Skin of body (tissue), 3 donors: ENCODE measurements at places on chromosomes 13 and 19. TPM values are rescaled to one million over a fixed set of nuclear protein-coding genes. Genes with fewer than 3 reads are reported as not detected.
A peak's percentile ranks its signal among the peaks of the same experiment; 100 is the strongest.

SHISA2 gene
- 38.3 TPM for total RNA-seq

TBC1D17 gene
- 12.9 TPM for total RNA-seq

MCEMP1 gene
- 0.79 TPM for total RNA-seq

UBE2L5 gene
- total RNA-seq, result 0.99 TPM

KIR2DL4 gene
- not detected for total RNA-seq

GGACT gene
- total RNA-seq, result 5.1 TPM

TTC9B gene
- total RNA-seq, result not detected

HSD11B1L gene
- 2.4 TPM for total RNA-seq

CYP2S1 gene
- 2.5 TPM for total RNA-seq

CRB3 gene
- 9.8 TPM for total RNA-seq

DNA sequence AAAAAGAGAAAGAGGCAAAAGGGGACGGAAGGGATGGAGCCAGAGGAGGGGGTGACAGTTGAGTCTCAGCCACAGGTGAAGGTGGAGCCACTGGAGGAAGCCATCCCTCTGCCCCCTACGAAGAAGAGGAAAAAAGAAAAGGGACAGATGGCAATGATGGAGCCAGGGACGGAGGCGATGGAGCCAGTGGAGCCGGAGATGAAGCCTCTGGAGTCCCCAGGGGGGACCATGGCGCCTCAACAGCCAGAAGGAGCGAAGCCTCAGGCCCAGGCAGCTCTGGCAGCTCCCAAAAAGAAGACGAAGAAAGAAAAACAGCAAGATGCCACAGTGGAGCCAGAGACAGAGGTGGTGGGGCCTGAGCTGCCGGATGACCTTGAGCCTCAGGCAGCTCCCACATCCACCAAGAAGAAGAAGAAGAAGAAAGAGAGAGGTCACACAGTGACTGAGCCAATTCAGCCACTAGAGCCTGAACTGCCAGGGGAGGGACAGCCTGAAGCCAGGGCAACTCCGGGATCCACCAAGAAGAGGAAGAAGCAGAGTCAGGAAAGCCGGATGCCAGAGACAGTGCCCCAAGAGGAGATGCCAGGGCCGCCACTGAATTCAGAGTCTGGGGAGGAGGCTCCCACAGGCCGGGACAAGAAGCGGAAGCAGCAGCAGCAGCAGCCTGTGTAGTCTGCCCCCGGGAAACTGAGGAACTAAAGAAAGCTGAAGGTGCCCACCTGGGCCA lies 2.5 kb downstream of the POLR1G start:
- no peak for DNase-seq

DNA sequence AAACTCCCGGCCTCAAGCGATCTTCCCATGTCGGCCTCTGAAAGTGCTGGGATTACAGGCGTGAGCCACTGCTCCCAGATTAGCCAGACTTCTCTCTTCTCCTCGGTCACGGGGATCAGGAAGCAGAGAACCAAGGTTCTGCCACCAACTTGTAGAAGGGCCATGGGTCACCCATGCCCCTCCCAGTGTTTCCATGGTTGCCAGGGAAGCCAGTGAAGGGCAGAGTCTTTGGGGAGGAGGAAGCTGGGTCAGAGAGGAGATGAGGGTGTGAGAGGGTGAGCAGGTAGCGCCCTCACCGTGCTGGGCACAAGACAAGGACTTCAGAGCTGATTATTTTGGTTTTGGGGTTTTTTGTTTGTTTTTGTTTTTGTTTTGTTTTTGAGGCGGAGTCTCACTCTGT lies 77.1 kb downstream of the GNG7 start:
- DNase-seq, result no peak

GRCh38 chr19:42288881-42289555 lies 12.9 kb upstream of the PRR19 start:
- DNase-seq, result no peak

DNA sequence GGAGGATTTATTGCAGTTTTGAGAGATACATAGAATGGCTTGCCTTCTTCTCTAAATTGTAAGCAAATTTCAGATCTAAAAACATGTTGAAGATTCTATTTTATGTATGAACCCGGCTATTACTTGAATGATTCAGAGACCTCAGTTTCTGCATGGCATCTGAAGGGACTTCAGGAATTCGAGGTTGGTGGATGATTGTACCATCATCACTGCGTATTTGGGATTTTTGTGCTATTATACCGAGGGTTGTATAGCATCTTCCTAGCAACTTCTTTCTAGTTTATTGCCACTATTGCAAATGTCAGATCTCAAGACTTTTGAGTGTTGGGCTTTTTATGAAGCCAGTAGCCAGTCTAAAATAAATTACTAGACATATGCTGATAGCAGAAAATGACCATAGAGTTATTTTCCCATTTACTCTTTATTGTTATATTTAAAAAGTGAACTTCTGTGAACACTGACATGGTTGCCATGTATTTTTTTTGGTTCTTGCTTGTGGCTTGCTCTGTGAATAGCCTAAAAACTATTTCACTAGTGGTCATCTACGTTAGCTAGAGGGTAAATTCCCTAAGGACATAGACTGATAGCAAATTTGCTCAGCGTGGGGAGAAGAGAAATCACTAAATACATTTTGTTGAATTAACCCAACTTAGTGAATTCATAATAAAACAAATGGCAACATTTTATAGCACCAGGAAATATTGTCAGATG lies 70.6 kb upstream of the KLF12 start:
- DNase-seq, result no peak

DNA sequence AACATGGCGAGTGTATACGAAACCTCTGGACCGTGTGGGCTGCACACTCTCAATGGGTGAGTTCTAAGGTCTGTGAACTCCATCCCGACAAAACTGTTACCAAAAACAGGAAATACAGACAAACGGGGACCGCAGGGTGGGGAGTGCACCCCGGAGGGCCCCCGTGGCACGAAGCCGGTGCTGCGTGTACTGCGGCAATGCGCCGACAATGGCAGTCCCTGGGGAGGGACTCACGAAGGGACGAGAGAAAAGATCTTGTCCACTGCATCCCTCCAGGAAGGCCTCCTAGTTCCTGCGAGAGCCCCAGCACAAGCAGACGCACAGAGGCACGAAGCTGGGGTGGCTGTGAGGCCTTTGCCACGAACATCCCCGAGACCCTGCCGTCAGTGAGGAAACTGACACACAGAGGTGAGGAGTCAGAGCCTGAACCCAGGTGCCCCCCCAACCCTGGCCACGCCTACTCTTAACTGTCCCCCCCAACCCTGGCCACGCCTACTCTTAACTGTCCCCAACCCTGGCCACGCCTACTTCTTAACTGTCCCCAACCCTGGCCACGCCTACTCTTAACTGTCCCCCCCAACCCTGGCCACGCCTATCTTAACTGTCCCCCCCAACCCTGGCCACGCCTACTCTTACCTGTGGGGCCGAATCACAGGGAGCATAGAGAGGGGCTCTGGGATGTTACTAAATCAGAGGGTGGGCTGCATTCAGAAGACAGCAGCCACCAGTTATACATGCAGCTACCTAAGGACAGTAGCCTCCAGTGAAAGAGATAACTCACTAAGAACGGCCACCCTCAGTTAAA lies 4.2 kb downstream of the MED16 start:
- no peak for DNase-seq

GRCh38 chr13:46685006-46685730 lies 111.8 kb downstream of the ESD start:
- no peak for DNase-seq

DNA sequence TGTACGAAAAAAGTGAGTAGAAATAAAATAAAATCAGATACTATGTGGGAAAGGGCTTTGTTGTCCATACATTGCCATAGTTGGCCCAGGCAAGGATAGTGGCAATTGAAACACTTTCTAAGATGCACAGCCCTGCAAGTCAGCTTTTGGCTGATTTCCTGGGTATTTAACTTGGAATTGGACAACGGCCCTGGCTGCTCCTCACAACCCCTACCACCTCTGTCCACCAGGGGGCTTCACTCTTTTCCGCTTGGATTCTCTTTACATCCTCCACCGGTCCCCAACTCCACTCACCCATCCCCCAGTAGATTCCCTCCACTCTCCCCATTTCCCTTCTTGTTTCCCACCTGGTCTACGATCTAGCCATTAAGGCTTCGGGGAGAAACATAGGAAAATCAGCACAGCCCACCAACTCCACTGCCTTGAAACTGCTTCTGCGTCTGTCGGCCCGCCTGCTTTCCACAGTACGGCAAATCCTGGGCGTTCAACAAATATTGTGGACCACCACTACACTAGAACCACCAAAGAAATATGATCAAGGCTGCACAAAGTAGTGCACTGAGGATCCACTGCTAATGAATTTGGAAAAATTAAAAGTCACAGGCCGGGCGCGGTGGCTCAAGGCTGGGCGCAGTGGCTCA lies 48.6 kb upstream of the GTF3A start:
- peak; percentile 38 for DNase-seq

GRCh38 chr19:2623798-2624197 lies 78.7 kb downstream of the GNG7 start:
- no peak for DNase-seq

- no peak for DNase-seq
These were observed 9.9 kb downstream of the GPR183 start for GRCh38 chr13:99297331-99297730.

- no peak for DNase-seq
These were observed 61.0 kb downstream of the MZT1 start for GRCh38 chr13:72666391-72666790.

DNA sequence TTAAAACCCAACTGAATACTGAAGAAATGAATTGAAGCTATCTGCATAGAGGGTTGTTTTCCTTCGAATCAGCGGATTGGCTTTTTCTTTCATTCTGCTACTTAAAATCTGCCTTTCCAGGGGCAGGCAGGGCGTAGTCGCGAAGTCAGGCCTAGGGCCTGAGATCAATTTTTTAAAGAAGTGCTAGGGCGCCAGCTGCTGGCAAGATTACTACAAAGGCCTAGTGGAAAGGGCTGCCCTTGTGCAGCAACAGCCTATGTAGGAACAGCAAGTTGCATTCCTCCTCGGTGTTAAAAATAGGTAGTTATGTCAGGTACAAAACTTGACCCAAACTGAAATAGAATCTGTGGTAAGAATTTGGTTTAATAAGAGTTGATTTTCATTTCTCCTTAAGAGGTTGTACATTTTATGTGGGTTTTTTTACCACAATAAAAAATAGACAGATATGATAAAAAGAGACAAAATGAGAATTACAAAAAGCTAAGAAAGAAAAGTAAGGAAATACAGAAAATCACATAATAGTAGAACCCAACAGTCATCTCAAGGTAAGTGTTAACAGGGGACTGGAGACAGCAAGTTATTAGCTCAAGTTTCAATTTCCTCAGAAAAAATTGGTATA lies 9.5 kb upstream of the URAD start:
- peak; percentile 1 for DNase-seq

DNA sequence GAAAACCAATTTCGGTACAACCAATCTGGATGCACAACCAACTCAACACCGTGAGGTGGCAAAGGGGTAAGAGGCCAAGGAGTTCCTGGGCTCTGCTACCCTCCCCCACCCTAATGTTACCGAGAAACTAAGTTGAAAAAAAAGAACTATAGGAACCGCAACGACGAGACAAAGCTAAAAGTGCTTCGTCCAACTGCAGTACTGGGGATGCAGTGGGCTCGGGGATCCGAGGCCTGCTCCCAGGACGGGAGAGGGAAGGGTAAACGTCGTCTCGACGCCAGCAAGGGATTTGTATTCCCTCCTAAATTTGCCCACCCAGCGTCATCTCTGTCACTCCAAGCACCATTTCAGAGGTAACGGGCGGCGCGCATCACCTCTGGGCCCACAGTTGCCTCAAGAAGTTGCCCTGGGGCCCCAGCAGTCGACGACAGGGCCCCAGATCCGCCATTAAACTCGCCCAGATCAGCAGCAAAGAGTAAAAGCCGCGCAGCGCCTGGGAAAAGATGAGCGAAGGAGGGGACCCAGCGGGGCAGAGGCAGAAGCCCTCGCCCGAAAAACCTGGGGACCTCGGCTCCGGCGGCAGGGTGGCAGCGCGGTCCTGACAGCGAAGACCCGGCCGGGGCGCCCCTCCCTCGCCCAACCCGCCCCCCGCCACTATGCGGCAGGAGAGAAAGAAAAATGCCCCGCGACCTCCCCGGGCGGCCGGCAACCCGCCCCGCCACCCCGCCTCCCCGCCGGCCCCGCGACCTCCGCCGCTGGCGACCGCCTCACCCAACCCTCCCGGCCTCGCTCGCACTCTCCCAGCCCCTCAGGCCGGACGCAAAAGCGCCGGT lies 752 bp downstream of the ZMYM5 start:
- peak; percentile 28 for DNase-seq

DNA sequence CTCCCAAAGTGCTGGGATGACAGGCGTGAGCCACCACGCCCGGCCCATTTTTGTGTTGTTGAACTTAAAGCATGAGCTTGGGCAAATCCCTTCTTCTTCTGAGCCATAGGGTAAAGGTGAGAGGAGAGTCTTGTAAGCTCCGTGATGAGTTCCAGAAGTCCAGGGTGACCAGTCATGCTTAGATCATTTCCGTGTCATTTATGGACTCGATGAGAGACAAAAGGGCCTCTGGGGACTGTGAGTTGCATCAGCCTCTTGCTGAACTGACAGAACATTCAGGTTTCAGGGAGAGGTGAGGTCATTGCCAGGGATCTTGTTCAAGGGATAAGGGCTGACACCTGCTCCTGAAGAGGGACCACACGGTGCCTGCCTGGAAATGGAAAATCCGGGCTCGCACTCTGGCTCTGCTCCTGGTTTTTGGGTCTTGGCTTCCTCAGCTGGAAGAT lies 53.6 kb downstream of the GADD45B start:
- no peak for DNase-seq

DNA sequence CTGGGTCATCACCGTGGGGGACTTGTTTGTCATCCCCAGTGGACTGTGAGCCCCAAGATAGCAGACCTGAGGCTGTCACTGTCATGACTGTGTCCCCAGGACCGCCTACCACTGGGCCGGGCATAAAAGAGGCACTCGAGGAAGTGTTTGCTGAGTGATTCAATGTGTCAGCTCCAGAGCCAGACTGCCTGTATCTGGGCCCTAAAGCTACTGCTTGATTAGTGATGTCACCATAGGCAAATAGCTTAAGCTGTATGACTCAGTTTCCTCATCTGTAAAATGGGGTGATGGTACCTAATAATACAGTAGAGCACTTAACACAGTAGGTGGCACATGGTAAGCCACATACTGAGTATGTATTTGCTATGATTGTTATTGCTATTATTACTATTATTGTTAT lies 11.2 kb upstream of the CEACAM19 start:
- no peak for DNase-seq

DNA sequence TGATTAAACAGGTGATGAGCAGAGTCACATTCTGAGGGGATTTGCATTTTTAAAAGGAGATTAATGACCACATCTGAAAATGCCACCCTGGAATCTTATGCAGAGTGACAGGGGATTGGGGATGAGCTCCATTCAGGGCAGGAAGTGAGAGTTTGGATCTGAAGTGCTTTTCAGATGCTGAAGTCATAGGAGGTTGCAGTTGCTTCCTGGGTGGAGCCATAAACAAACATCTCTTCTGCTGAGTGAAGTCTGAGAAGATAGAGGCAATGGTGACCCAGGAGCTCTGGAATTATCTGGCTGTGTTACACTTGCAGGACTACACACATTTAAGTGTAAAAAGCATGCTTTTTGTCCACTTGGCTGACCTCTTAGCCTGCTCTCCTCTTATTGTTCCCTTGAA lies 51.4 kb upstream of the PSG8 start:
- DNase-seq, result no peak

GRCh38 chr13:87855553-87855952 lies 184.4 kb downstream of the SLITRK5 start:
- no peak for DNase-seq
